ENCODE measurements at places on chromosomes 11 and 22.

DNA sequence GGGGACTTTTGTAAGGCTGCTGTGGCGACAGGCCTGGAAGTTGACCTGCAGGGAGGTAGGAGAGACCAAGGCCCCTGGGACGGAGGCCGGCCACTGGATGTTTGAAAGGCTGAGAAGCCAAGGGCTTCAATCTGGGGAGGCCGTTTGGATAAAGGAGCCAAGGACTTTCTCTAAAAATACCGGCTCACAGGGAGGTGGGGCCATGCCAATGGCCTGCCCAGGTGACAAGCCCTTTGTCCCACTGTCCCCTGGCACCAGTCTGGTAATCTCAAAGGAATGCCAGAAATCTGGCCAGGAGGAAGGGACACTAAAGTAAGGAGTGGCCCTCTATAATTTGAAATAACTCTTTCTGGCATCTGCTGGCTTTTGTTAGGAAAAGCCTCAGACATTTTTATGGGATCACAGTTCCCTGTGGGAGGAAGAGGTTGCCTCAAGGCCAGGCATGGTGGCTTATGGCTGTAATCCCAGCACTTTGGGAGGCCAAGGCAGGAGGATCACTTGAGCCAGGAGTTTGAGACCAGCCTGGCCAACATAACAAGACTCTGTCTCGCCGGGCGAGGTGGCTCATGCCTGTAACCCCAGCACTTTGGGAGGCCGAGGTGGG is 1.9 kb upstream of the CHKA start:
- DNase-seq = peak; percentile 73

DNA sequence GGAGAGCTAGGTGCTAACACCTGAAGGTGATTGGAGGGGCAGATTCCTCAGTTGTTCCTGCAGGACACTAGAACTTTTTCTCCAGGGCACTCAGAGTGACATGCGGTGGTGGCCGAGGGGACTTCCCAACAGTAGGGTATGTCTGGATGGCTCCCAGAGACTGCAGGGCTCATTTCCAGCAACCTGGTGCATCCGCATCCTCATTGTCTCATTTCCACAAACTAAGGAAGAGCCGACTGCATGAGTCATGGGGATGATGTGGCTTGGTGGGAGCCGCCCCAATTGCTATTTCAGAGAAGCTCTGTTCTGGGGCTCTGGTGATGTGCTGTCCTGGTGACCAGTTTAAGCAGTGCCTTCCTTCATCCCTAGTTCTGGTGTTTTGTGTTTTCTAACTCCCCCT is 2.8 kb upstream of the ROBO4 start:
- no peak for DNase-seq

- no peak for DNase-seq
Measured at GRCh38 chr11:35667257-35667656, 4.7 kb downstream of the TRIM44 start.

GRCh38 chr11:48107188-48107704 is 109.4 kb upstream of the OR4B1 start:
- no peak for DNase-seq

GRCh38 chr22:40463683-40464082 is 93.3 kb downstream of the SGSM3 start:
- DNase-seq = no peak

GRCh38 chr11:62842171-62842741 is 2.9 kb upstream of the WDR74 start:
- DNase-seq = peak; percentile 75
